ENCODE measurements at places on chromosomes 4 and X.

DNA sequence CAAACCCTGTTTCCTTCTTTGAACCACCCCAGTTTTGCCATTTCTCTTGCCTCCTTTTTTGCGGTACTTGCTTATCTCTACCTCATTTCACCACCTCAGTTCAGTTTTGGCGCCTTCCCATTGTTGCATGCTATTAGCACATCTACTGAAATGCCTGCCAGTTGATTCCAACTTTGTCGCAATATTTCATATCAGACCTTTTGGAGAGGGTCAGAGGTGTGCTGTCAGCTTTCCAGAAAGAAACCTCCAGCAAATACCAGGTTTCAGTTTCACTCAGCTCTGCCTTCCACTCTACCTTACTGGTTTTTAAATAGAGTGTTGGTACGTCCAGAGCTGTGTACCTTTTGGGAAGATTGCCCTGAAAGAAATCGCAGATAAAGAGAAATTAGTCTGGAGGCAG lies 91.9 kb upstream of the CPEB2 start:
- no peak for DNase-seq

DNA sequence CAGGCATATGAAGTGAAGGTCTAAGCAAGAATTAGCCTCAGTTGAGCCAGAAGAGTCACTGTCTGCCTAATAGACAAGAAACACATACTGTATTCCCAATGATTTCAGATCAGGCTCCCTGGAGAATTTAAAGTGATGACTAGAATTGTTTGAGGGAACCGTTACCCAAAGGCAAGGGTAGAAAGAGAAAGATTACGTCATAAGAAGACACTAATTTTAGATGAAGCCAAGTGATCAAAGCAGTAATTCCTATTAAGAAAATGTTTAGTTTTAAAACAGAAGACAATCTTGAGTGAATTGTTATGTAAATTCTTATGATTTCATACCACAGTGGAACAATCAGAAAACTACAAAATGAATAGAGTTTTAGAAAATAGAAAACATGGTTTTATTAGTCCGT lies 194.5 kb upstream of the ARSJ start:
- DNase-seq, result no peak

- no peak for DNase-seq
Observed at GRCh38 chr4:10727140-10727880, 42.7 kb upstream of the CLNK start.

DNA sequence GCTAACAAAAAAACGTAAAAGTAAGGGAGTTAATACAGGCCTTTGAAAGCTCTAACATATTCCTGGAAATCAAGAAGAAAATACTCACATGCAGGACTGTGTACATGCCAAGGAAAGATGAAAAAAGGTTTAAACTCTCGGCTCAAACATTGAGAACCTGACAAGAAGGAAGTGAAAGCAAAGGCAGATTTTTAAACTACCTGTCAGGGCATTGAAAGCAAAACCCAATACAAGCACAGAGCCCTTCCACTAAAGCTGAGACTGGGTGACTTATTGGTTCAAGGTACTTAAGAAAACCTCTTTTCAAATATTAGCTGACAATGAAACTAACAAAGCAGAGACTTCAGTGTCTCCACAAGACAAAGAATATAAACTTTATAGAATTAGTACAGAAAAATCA lies 313.0 kb upstream of the GRID2 start:
- DNase-seq, result no peak

DNA sequence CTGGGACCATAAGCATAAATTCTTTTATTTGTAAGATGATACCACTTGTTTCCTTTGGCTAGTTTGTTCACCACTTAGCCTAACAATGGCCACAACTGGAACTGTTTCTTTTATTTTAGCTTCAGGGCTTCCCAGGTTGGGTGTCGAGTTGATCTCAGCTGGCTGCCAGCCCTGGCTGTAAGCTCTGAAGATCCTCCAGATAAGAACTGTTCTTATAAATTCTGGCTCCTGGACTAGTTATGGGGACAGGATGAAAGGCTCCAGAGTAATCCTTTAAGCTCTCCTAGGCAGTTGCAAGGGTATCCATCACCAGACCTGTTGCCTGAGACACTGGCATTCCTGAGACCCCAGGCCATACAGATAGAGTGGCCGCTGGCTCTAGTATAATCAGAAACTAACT lies 129.4 kb upstream of the ACSL4 start:
- no peak for DNase-seq

- no peak for DNase-seq
Observed at GRCh38 chr4:48340276-48340964, 909 bp upstream of the SLAIN2 start.

- no peak for DNase-seq
Observed at GRCh38 chr4:53734584-53735353, 143.5 kb upstream of the LNX1 start.

GRCh38 chr4:119984996-119985395 lies 81.7 kb downstream of the MAD2L1 start:
- DNase-seq, result no peak

DNA sequence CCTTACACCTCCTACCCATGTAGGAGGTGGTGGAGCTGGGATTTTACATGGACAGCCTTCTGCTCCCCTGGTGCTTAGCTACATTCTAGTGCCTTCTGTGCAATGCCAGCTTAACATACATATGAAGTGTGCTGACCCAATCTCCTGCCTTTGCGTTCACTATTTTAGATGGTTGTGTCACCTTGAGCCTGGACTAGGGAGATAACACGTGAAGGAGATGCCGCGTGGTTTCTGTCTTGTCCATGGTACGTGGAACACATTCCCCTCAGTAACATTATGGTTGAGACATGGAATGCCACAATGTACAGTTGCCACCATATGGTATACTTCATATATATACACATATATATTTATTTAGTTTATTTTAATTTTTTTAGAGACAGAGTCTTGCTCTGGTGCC lies 54.0 kb downstream of the TBL1X start:
- no peak for DNase-seq

- no peak for DNase-seq
Observed at GRCh38 chr4:185796176-185796575, 15.8 kb downstream of the SORBS2 start.

DNA sequence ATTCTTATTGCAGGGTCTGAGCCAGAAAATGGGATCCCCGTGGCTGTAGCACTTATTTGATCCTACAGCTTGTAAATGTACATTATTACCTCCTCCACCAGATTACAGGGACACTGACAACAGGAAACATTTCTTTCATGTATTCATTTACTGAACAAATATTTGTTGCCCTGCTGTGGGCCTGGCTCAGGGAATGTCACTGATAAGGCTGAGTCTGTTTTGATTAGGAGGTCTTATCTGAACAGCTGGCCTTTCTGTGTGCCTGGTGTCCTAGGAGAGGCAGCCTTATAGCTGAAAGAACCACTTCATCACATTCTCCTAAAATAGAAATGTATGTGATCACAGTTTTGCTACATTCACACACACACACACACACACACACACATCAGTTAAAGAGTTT lies 45.5 kb upstream of the PROM1 start:
- DNase-seq, result no peak

DNA sequence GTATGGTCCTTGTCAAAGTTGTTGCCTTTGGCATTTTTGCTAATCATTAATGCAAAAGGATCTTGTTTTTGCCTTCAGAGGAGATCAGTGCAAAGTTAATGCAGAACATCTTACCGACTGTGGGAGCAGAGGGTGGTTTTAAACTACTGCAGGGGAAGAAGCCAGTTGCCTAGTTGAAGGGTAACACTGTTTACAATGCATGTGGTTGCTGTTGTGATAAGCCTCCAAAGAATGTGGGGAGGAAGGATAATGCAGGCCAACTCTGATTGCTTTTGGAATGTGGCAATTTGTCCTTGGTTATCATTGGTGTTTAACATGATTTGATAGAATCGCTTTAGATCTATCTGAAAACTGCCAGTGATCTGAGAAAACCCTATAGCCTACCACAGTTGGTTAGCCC lies 204.3 kb upstream of the TLL1 start:
- no peak for DNase-seq

DNA sequence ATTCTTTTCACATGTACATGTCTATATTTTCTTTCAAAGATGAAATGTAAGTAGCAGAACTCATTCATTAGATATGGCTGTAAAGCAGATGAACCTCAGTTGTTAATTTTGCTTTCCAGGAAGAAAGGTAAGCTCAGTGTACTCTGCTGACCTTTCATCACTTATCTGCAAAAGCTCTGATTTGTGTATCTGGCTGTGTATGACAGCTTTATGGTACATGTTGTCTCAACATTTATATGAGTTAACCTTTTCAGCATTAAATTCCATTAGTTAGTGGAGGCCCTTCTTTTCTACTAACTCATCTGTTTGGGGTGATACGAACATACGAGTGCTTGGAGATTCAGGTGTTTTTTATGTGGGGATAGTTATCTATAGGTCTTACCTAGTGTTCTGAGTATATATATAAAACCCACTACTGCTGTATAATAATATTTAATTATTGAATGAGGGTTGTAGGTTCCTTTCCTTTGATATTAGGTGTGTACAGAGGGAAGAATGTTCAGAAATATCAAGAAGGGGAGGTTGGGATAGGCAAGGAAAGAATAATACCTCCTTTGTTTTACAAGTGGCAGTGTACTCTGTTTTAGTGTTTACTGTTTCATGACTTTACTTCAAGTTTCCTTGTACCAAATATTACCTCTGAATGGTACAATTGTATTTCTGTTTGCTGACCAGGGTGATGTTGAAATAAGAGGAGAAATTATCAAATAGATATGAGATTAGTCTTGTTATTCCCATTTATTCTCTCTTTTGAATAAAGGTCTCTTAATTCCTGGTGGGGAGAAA lies 395.5 kb downstream of the ARHGAP24 start:
- DNase-seq, result no peak

- no peak for DNase-seq
Observed at GRCh38 chr4:126753592-126753991, 879.2 kb upstream of the INTU start.

Measured in activated CD8-positive, alpha-beta memory T cell treated with anti-CD3 and anti-CD28 coated beads, Interleukin-2, amount 10 ng/mL, durations not matched to agents 7 days and 5 days (primary cell).